ENCODE measurements at places on chromosomes 6 and 20.

DNA sequence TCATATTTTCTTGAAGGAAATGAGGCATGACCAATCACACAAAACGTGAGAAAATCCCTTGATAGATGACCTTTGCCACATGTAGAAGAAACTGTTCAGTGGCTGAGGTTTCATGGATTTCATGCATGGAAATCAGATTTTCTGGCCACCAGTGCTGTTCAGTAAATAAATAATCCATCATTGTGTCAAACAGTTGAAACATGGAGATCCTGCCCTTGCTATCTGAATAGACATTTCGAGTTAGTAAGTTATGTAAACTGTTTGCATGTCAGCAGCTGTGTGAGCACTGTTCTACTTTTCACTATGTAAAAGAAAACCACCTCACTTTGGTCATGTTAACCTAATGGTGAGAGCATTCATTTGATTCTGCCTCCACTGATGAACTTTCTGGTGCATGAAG lies 793.9 kb upstream of the EPHA7 start:
- no peak for DNase-seq

GRCh38 chr6:150987855-150988464 lies 122.5 kb downstream of the MTHFD1L start:
- no peak for DNase-seq

GRCh38 chr6:50843842-50844241 lies 25.2 kb downstream of the TFAP2B start:
- no peak for DNase-seq

DNA sequence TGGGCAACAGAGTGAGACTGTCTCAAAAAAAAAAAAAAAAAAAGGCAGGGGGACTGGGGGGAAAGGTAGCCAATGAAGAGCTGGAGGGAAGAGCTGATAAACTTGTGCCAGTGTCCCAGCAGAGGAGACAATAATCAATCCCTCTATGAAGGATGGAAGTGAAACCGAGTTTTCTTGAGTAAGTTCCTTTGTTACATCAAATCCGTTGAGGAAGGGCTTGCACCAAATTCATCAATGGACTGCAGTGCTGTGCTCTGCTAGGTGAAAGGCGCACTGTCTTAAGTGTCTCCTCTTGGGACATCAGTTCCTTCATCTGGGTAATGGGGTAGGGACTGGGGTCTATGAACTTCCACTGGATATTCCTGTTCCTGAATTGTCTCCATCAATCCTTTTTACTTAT lies 3.0 kb upstream of the CRIP3 start:
- DNase-seq = no peak

DNA sequence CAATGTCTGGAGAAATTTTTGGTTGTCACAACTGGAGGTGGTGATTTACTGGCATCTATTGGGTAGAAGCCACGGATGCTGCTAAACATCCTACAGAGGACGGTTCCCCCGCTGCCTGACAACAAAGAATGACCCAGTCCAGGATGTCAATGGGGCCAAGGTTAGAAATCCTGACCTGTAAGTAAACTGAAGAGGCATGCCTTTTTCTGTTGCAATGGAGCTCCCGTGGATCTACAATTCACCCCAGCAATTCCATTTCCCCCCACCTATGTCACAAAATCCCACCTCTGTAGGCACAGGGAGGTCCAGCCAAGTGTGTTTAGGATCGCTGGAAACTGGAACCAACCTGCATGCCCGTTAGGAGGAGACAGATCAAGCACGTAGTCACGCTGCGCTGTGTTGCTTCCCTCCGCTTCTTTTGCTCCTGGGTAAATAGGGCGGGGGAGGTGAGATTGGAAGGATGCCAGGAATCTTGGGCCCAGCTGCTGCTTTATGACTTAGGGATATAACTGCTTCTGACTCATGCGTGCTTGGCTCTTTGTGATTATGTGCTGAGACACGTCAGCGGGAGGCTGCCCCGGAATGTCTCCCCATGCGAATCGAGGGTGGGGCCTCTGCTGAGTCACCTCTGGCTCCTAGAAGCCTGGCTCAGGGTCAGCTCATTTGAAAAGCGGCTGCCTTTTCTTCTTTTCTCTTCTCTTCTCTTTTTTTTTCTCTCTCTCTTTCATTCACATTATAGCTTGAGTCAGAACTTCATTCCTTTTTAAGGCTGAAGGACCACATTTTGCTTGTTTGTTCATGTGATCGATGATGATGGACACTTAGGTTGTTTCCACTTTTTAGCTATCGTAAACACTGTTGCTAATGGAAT lies 12.4 kb upstream of the PEDS1 start:
- peak; percentile 86 for DNase-seq

DNA sequence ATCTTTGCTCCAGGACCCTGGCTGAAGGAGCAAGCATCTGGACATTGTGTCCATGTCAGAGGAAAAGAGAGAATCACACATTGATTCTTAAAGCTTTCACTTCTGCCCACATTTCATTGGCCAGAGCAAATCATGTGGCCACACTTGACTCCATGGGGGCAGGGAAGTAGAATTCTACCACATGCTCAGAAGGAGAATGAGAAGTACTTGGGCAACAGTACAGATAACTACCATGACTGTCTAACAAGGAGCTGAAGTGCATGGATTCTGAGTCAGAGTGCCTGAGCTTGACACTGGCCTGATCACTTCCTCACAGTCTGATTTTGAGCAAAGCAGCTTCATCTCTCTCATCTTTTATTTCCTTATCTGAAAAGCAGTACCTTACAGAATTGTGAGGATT lies 38.6 kb downstream of the GHRH start:
- no peak for DNase-seq

GRCh38 chr6:72691249-72691648 lies 69.4 kb downstream of the KCNQ5 start:
- no peak for DNase-seq

- no peak for DNase-seq
Observed at GRCh38 chr20:49832632-49833327, 20.2 kb downstream of the SLC9A8 start.

DNA sequence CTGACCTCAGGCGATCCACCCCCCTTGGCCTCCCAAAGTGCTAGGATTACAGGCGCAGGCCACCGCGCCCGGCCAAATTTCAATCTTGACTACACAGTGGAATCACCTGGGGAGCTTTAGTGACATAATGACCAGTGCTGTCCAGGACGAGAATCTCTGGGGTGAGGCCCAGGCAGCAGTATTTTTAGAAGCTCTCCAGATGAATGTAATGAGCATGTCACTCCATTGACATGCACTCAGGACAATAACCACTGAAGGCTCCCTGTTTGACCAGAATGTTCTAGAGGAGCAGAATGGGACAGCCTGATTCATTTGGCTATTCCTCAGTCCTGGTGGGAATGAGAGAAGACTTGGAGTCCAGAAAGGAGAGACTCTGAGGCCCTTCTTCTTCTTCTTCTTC lies 39.2 kb downstream of the SRSF3 start:
- no peak for DNase-seq

DNA sequence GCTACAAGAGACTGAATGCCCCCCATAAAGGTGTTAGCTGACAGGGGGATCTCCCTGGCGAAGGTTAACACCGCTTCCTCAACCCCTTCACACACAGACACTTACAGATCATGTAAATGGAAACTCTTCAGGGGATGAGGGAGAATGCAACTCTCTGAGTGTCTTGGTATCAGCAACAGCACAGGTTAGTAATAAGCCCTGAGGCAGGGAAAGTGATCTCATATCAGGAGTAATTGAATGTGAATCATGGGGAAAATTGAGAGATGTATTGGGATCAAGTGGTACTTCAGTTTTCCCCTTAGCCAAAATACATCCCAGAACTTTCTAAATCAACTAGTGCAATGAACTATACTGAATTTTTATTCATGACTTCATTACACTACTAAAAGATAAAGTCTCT lies 23.8 kb downstream of the OR2J3 start:
- no peak for DNase-seq

DNA sequence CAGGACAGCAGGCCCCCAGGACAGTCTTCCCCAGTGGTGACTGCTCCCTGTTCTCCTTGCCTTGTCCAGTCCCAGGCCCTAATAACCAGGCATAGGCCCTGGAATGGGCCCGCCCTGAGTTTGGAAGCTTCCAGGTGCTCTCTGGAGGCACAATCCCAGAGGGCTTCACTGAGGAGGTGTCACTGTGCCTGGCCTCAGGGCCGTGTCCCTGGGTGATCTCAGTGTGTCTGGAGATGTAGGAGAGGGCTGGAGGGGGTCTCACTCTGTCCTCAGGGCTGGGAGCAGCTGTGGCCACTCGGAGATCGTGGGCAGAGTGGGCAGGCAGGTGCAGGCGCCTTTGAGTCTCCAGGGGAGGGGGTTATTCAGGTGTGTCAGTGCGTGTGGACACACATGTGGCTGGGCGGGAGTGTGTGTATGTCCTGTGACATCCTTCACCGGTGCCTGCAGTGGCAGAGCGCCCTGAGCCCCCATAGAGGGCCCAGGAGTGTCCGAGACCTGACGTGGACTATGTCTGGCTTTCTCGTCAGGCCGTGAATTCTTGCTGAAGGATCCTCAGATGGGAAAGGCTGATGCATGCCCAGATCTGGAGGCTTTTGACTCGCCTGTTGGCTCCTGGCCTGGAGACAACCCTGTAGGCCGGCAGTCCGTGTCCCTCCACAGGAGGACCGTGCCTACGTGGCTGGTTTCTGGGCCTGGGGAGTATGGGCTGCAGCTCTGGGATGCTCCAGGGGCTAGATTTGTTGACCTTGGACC lies 5.5 kb upstream of the NPBWR2 start:
- peak; percentile 10 for DNase-seq

DNA sequence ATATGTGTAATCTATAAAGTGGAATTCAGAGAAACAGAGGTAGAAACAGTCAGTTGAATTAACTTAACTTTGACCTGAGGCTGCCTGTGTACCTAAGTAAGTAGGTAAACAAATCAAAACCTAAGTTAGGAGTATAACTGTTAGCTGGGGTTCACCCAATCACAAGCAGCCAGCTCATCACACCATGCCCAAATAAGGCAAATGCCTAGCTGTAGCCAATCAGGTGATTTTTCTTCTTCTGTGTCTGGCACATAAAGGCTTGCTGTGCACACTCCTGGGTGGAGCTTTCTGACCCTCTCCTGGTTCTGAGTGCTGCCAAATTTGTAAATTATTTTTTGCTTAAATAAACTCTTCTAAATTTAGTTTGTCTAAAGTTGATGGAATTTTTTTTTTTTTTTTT lies 54.7 kb upstream of the TRIM39 start:
- no peak for DNase-seq

DNA sequence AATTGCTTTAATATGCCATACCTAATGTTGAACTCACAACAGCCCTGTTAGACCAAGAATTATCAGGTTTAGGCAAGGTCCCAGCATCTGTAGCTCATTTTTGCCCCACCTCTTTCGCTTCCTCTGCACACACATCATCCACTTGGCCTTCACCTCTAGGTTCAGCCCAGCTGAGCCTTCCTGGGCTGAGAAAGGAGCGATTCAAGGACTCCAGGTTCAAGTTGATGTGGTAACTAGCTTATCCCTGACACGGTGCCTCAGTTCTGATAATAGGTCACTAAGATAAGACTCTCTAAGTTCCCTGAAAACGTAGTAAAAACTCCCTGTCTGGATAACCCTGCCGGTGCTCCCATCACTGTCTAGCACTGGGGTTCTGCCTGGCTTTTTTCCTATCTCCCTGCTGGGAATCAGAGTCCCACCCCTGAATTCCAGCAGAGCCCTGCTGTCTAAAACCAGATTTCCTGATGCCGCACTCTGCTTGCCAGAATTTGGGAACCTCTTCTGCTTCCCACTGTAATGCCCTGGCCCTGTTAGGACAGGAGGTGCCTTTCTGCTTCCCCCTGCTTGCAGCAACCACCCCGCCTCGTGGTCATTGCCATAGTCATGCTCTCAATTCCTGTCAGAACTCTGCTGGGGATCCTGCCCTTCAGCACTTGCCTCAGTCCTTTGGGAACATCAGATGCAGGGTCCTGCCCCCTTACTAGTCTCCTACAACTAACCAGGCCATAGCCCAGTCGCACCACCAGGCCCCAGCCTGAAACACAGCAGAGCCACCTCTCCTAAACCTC lies 47.6 kb downstream of the ALDH8A1 start:
- no peak for DNase-seq

DNA sequence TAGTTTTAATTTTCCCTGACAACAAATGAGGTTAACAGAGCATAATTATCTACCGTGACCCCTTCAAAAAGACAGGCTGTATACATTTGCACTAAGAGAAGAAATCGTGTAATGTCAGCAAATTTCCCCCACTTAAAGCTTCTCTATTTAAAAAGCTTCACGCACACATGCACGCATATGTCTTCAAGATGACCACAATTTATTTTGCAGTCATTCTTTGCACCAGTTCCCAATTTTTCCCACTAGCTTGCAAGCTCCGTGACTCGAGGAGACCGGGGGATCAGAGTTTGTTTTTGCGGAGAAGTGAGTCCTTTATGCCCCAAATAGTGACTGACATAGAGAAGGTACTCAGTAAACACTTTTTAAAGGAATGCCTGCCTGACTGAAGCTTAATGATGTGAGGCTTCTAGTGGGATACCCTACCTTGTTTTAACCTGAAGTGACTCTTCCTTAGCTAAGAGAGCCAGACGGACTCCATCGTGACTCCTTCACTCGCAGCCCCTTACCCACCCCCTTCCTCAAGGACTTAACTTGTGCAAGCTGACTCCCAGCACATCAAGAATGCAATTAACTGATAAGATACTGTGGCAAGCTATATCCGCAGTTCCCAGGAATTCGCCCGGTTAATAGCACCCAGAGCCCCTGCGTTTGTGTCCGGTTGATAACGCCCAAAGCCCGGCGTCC lies 9.3 kb upstream of the NQO2 start:
- DNase-seq = peak; percentile 18

DNA sequence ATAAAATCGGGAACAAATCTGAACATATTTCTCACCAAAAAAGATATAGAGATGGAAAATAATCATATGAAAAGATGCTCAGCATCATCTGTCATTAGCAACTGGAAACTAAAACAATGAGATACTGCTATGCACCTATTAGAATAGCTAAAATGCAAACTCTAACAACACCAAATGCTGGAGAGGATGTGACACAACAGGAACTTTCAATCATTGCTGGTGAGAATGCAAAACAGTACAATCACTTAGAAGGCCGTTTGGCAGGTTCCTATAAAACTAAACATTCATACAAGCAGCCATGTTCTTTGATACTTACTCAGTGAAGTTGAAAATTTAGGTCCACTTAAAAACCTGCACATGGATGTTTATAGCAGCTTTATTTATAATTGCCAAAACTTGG lies 67.0 kb downstream of the FAM50B start:
- no peak for DNase-seq

- DNase-seq = no peak
Observed at GRCh38 chr6:30997301-30997700, 13.0 kb upstream of the MUC22 start.

DNA sequence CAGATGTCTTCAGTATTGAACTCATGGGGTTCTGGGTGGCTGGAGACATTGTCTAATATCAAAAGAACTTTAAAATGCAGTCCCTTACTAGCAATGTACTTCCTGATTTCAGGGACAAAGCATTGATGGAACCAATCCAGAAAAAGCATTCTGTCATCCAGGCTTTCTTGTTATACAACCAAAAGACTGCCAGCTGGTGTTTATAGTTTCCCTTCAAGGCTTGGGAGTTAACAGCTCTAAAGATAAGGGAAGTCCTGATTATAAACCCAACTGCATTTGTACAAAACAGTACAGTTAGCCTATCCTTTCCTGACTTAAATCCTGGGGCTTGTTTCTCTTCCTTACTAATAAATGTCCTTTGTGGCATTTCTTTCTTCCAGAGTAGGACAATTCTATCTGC lies 160.0 kb downstream of the COL21A1 start:
- DNase-seq = no peak

Data from stimulated activated CD4-positive, alpha-beta T cell treated with anti-CD3 and anti-CD28 coated beads, Interleukin-2, amount 100 ng/mL, for 24 hours (primary cell).